Stimulated activated CD4-positive, alpha-beta T cell treated with anti-CD3 and anti-CD28 coated beads, TNF-alpha, amount 100 ng/mL, for 1 hour (primary cell): ENCODE measurements at places on chromosomes 11 and 22.

- no peak for DNase-seq
These were observed 422.4 kb upstream of the CADM1 start for GRCh38 chr11:115926601-115927000.

DNA sequence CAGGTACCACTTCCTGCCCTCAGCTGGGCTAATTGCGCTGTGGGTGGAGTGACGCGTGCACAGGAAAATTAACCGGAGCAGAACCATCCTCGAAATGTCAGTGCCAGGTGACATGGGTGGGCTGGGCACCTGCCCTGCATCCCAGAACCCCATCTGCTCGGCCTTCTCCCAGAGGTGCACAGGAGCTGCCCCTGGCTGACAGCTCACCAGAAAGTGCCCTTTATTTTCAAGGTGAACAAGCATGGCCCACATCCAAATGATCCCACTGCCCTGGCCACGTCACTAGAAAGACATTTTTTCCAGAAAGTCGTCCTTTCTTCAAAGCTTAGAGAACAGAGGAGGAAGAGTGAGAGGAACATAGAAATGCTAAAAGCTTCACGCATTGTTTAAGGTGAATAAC is 4.1 kb upstream of the ELFN2 start:
- DNase-seq, result no peak

DNA sequence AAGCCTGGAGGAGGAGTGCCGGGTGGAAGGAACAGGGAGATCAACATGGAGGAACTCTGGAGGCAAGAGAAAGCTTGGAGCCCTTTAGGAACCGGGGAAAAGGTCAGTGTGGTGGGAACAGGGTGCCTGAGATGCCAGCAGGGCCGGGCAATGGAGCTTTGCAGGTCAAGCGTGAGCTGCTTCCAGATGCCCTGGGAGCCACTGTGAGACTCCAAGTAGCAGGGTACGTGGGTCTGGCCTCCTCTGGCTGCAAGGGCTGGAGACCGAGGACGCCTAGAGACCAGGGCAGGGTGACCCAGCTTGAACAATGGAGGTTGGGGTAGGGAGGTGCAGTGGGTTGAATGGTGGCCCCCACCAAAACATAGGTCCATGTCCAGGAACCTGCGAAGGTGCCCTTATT is 15.6 kb upstream of the EMID1 start:
- no peak for DNase-seq

DNA sequence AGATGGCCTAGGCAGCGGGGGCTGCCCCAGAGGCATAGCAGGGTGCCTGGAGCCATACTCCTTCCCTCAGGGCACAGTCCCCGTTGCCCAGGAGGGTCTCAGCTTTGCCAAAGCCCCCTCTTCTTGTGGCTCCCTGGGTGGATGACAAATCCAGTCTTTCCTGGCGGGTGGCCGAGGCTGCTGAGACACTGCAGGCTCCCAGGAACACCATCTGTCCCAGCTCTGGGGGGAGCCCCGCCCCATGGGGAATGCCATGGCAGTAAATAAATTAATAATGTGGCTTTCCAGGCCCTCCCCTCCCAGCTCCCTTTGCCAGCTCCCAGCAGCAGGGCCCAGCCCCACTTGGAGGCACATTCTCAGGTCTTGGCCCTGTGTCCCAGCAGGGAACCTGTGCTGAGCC is 45.0 kb downstream of the PDE2A start:
- DNase-seq, result no peak

- DNase-seq, result no peak
These were observed 2.0 kb upstream of the L3MBTL2 start for GRCh38 chr22:41203118-41203517.
